ENCODE measurements at places on chromosomes 3 and 15.

- DNase-seq: no peak
Observed at GRCh38 chr15:77545058-77545457, 87.7 kb downstream of the LINGO1 start.

- no peak for DNase-seq
Observed at GRCh38 chr3:146929696-146930095, 324.6 kb upstream of the PLSCR5 start.

GRCh38 chr3:100205171-100205570, 55.6 kb upstream of the TBC1D23 start:
- DNase-seq: no peak

- no peak for DNase-seq
Observed at GRCh38 chr3:143514874-143515273, 333.4 kb downstream of the SLC9A9 start.

GRCh38 chr3:190119461-190120268, 1.0 kb downstream of the P3H2 start:
- DNase-seq: no peak

- DNase-seq: no peak
Observed at GRCh38 chr3:108381529-108382140, 85.3 kb downstream of the HHLA2 start.

DNA sequence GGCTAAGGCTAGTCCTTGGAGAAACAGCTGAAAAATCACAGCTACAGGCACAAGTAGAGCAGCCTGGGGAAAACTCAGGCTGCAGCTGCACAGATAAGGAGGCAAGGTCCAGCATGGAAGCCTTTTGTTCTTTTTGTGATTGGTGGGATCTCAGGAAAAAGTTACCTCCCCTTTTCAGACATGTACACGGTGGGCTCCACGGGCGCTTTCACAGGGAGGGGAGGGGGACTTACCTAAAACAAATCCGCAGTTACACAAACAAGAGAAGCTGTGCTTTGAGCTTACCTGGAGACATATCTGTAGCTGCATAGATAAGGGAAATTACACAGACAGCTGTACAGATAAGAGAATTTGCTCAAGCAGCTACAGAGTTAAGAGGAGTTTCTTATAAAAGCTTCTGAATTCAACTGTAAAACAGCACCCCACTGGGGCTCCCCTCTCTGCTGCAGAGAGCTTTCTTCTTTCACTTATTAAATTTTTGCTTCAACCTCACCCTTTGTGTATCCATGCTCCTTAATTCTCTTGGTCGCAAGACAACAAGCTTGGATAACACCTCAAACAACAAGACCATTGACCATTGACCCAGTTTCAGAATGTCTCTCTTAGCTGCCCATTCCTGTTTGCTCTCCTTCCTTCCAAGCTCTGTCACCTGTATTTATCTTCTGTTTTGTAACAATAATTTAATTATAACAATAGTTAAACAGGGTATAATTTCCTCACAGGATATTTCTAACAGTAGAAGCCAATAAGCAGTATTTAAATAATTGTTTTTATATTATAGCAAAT, 10.9 kb upstream of the CD200 start:
- no peak for DNase-seq

DNA sequence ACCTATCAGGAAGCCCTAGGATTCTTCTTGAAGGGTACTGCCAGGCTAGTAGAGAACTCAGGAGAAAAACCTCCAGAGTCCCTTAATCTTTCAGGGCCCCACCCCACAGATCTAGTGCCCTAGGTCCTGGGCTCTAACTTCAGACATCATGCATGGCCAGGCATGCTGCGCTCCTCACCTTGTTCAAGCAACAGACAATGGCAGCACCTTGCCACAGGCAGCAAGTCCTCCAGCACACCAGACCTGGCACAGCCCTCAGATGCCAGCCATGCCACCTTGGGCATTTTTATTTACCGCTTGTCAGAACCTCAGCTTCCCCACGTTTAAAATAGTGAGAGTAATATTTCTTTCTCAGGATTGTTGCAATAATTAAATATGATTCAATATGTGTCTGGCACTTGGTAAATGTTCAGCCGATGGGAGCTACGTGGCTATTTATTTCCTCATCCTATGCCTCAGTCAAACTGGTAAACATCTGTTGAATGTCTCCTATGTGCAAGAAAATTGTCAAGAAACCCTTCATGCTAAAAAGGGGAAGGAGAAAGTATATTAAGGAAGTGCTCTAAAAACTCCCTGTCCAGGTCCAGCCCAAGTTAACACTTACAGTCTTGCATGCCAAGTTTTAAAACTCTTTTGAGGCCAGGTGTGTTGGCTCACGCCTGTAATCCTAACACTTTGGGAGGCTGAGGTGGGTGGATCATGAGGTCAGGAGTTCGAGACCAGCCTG, 14.5 kb upstream of the CCR1 start:
- DNase-seq: no peak

DNA sequence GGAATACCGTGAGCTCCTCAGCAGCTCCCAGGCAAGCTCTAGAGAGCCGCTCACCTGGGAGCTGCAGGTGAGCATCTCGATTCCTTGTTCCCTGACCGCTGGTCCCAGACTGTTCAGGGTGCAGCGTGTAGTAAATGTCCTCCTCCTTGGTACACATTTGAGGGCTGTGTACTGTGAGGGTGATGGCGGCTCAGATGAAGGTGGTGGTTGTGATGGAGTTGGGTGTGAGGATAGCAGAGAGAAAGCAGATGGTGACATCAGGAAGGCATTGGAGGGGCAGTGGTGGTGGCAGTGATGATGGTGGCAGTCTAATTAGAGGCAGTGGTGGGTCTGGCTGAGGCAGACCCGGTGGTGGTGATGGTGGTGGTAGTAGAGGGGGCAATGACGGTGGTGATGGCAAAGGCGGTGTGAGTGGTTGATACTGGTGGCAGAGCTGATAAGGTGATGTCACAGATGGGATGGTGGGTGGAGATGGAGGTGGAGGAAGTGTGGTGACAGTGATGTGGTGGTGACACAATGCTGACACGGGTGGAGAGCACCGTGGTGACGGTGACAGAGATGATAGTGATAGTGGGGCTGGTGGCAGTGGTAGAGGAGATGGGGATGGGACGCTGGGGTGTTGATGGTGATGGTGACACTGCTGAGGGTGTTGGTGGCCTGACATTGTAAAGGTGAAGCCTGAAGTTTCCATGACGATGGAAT, at the start of gene DNAJB8:
DNAJB8 (minus strand) TSS at position 51 of the 702 bp plus-strand sequence. CDS start 3,645 bp downstream, outside the sequence.
- DNase-seq: no peak

- DNase-seq: no peak
Observed at GRCh38 chr3:59717679-59718205, 667.9 kb upstream of the CFAP20DC start.

DNA sequence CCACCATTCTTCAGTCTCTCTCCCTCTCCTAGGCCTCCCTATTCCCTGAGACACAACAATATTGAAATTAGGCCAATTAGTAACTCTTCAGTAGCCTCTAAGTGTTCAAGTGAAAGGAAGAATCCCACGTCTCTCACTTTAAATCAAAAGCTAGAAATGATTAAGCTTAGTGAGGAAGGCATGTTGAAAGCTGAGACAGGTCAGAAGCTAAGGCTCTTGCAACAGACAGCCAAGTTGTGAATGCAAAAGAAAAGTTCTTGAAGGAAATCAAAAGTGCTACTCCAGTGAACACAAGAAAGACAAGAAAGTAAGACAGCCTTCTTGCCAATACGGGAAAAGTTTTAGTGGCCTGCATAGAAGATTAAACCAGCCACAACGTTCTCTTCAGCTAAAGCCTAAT, 41.3 kb downstream of the PPM1L start:
- DNase-seq: no peak

- DNase-seq: no peak
Observed at GRCh38 chr3:12443781-12444522, 40.3 kb upstream of the TSEN2 start.

DNA sequence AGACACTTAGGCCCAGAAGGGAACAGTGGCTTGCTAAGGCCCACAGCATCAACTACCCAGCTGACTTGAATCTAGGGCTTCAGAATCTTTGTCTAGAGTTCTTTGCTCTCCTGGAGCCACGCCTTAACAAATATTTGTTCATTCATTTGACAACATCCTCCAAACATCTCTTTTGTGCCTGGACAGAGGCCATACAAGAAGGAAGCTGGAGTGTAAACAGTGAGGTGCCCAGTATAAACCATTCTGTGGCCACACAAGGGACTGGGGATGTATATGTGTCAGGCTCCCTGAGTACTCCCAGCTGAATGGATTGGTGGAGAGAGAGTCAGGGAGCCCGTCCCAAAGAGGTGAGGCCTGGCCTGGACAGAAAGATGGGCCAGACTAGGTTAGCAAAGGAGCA, 3.4 kb downstream of the CIB2 start:
- DNase-seq: no peak

DNA sequence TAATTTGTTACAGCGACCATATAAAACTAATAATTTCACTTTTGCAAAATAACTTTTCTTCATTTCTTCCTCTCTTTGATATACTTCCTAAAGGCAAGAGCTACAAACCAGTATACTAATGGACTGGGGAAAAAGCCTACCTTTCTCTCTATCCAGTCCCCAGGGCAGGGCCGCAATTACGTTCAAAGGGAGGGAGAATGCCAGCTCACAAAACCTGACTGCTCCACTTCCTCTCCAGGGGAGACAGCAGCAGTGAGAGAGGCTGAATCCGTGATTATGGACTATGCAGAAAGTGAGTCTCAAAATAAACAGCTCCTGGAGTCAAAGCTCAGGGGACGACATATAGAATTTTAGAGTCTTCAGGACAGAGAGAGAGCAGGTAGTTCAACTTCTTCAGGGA, 126.9 kb upstream of the HES1 start:
- no peak for DNase-seq

DNA sequence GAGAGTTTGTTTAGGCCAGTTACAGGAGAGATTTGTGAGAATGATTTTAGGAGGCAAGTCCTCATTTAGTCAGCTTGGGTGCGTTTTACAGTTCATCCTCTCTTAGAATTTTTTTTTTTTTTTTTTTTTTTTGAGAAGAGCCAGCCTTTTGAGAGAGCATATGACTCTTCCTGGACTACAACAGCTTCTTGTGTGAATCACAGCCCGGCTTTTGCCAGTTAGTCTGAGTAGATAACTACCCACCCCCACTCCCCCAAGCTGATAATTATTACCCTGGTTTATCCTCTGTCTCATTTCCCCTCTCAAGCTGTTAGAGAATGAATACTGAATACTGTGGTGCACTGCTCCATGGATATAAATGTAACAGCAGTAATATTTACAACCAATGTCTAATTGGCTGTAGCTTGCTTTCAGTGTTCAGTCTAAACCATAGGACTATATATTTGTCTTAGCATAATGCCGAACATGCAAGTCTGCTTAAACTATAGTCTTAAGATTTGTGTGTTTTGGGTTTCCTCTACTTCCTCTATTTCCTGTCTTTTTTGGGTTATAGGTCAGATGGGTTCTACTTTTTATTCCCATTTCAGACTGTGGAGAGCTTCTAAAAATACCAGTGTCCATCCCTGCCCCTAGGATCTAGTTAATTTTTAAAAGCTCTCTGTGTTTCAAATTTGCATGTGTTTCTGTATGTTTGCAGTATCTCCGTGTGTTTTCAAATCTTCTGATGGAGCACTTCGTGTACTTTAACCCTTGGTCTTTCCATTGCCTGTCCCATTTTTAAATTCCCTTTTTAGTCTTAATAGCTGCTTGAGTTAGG, 8.0 kb downstream of the CHD2 start:
- peak; percentile 35 for DNase-seq

GRCh38 chr15:25717457-25718168, 145.5 kb downstream of the ATP10A start:
- no peak for DNase-seq

- DNase-seq: no peak
Observed at GRCh38 chr3:121883507-121883906, 10.7 kb upstream of the SLC15A2 start.

DNA sequence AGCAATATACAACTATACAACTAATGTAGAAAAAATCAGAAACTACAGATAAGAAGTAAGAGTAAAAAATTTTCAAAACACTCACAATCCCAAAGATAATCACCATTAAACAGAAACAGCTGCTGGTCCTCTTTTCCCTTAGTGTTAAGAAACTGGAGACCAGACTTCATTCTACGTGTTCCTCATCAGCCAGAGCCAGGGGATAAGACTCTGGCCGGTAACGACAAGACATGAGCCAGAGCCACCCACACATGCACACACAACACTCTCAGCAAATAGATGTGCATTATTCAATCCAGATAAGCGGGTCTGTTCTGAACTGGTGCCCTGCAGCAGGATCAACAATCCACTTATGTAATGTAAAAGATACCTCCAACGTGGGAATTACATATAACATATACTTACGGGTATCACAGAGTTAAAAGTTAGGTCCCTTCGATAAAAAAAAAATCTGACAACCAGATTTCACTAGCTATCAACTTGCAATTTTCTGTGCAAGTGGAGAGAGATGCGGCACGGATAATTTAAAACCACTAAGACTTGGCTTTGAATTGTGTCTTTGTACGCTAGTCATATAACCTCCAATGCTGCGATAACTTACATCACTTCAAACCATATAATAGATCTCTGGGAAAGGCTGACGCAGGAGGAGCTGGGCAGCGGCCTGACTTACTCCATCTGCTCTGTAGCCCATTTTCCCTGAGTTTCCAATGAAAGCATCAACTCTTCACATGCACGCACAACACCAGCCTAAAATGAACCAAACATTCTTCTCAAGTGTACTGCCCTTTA, 17.8 kb downstream of the PRICKLE2 start:
- no peak for DNase-seq

DNA sequence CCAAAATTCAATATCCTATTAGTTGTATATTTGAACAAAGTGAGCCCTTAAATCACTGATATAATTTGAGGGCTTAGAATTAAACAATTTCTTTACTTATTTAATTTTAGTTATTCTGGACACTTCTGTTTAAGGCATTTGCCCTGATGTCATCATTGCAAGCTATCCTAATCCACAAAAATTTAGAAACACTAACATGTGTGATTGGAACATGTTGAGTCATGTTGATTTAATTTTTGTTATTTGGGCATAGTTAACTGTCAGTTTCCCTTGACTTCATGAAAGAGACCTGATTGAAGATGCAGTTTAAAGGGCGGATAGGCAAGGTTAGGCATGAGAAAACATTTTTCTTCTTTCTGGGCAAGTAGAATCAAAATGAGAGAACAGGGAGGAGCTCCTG, 682.6 kb downstream of the ROBO1 start:
- DNase-seq: no peak

DNA sequence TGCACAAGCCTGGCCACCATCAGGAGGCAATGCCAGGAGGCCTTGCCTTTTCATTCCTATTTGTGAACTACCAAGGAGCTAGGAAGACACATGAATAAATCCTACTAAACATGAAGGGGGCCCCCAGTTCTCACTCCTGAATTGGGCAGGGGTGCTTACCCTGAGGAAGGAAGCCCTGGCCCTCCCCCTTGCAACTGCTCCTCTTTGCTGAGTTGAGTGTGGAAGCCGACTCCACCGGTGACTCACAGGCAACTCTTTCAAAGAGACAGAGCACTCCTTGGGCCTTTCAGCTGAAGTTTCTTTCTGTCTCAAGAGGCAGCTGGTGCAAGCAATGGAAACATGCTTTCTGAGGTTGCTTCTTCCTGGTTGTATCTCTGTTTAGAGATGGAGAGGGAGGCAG, 1.7 kb downstream of the GABRG3 start:
- DNase-seq: no peak

Measured in hematopoietic multipotent progenitor cell treated with erythropoietin and hydrocortisone succinate and interleukin-3 and kit ligand, for 15 days (in vitro differentiated cells).